ENCODE measurements at places on chromosomes 11 and 22.
A peak's percentile ranks its signal among the peaks of the same experiment; 100 is the strongest.

DNA sequence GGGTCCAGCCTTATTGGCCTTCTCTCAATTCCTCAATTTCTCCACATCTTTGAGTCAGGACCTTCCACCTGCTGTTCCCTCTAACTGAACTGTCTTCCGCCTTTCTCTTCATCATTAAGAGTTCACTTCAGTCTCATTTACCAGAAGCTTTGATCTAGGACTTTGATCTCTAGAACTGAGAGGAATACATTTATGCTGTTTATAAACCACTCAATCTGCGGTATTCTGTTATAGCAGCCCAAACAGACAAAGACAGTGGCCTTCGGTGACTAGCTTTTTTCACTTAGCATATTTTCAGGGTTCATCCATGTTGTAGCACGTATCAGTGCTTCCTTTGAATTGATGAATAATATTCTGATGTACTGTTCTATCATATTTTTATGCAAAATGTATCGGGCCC, 10.5 kb downstream of the CLPB start:
- DNase-seq: no peak

- no peak for DNase-seq
Measured at GRCh38 chr22:30239488-30240405, 6.8 kb downstream of the LIF start.

- no peak for DNase-seq
Measured at GRCh38 chr22:43044290-43044712, 29.4 kb upstream of the PACSIN2 start.

DNA sequence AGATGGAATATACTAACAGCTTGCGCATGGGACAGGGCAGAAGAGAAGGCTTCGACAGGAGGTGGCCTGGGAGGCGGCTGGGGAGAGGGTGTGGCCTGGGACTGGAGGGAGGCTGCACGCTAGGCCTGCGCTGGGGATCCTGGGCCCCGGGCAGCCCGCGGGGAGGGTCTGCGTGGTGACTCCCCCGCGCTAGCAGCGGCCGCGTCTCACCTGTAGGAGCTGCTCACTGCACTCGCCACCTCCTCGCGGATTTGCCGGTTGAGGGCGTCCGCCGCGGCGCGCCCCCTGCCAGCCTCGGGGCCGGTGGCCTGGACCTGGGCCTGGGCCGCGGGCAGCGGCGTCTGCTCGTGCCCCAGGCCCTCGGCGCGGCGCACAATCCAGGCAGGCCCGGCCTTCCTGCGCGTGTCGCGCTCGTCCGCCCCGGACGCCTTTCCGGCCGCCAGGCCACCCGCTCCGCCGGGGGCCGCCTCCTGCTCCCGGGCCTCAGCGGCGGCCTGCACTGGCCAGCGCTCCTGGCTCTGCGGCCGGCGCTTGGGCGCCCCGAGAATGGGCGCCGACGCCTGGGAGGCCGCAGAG, 1.5 kb downstream of the MAP6 start:
- DNase-seq: no peak

DNA sequence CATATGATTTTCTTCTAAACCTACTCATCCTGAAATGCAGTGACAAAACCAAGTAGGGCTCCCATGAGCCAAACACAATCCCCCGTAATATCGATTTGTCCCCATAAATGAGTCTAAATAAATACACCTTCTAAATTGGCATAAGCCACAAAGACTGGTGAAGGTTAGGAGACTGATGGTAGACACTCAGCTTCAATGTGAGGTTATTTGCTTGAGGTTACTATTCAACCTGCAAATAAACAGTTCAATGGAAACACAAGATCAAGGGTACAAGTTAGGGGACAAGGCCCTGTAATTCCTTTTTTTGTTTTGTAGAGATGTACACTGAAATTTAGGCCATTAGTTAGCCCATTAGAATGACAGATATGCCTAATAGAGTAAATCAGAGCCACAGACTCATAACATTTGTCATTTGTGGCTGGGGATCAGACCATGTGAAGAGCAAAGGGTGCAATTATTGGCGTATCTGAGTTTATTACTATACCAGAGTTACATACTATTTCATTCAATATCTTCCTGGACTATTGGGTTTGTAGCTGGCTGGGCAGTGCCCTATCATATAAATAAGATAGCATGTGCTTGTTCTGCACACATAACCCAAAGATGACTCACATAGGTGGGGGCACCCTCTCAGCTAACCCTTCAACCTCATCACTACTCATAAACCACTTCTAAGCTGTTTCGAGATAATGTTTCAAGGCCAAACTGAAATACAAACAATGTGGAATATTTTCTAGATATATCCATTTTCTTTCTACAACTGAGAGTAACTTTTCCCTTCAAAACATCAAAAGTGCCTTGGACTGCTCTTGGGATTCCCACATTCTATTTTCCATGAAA, 695.3 kb downstream of the KCNA4 start:
- DNase-seq: no peak

DNA sequence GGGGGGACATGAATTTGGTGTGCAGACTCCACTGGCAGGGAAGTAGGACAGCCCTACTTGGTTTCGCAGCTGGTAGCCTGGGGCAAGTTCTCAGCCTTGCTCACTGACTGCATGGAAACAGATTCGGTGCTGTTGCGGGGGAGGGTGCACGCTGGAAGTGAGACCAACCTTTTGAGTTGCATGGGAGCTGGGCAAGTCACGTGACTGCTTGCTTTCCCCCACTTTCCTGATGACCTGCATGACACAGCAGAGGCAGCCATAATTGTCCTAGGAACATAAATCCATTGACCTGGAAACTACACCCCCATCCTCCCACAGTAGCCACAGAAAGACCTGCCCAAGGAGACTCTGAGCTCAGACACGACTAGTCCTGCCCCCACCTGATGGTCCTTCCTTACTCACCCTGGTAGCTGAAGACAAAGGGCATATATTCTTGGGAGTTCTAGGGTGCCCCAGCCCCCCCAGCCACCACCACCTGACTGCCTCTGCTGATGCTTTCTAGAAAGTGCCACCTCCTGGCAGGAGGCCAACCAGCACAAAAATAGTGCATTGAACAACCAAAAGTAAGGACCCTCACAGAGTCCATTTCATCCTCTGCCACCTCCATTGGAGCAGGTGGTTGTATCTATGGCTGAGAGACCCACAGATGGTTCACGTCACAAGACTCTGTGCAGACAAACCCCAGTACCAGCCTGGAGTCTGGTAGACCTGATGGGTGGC, 4.1 kb upstream of the HBG2 start:
- DNase-seq: no peak

- DNase-seq: no peak
Measured at GRCh38 chr11:131580476-131580875, 210.1 kb downstream of the NTM start.

- no peak for DNase-seq
Measured at GRCh38 chr22:37333724-37334460, 51.6 kb downstream of the CYTH4 start.

DNA sequence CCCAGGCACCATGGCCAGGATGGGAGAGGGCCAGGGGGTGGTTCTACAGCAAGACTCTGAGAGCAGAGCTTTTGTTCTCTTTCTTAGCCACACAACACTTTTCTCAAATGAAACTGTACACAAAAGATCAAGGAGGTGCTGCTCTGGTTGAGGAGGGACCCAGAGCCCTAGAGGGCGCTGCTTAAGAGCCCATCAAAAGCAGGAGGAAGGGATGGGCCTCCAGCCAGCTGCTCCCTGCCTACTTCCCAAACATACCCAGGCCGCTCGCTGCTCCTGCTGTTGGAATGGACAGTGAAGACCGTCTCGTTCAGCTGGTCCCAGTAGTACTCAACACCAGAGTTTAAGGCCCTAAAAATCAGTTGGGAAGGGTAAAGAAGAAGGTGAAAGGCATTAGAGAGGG, 18.4 kb upstream of the CHRM4 start:
- DNase-seq: no peak

GRCh38 chr11:124605719-124606118, 5.5 kb upstream of the PANX3 start:
- no peak for DNase-seq

DNA sequence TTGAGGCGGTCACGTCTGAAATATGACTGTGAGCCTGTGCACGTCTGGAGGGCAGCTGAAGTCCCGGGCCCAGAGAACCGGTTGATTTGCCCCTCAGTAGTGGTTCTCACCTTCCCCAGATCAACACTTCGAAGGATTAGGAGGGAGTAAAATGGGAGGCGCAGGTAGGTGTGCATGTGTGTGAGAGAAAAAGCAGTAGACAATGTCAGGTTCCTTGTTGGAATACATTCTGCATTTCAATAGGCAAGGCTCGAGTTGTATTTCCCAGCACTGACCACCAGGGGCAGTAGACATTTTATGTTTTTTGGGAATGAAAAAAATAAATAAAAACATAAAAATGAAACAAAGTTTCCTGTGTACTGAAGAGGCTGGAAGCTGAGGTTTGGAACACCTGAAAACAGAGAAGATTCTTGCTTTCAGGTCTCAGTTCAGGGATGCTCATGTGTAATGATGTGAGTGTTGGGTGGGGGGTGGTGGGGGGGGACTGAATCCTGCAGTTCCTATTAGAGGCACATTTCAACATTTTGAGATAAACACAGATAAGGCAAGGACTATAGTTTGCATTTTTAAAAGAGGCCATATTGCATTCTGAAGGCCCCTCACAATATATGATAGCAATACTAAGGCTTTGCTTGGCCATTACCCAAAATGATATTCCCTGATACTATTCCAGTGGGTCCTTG, 333.9 kb downstream of the CADM1 start:
- peak; percentile 53 for DNase-seq

GRCh38 chr11:13308704-13309103, 31.1 kb downstream of the BMAL1 start:
- no peak for DNase-seq

GRCh38 chr11:79019975-79020374, 420.9 kb downstream of the TENM4 start:
- DNase-seq: no peak

GRCh38 chr11:130403967-130404366, 24.4 kb downstream of the ADAMTS8 start:
- DNase-seq: no peak

- DNase-seq: no peak
Measured at GRCh38 chr22:17775781-17776465, 1.7 kb upstream of the BID start.

GRCh38 chr22:43272869-43273318, 70.3 kb downstream of the SCUBE1 start:
- no peak for DNase-seq

GRCh38 chr22:47616396-47617020, 854.1 kb downstream of the TBC1D22A start:
- DNase-seq: no peak

DNA sequence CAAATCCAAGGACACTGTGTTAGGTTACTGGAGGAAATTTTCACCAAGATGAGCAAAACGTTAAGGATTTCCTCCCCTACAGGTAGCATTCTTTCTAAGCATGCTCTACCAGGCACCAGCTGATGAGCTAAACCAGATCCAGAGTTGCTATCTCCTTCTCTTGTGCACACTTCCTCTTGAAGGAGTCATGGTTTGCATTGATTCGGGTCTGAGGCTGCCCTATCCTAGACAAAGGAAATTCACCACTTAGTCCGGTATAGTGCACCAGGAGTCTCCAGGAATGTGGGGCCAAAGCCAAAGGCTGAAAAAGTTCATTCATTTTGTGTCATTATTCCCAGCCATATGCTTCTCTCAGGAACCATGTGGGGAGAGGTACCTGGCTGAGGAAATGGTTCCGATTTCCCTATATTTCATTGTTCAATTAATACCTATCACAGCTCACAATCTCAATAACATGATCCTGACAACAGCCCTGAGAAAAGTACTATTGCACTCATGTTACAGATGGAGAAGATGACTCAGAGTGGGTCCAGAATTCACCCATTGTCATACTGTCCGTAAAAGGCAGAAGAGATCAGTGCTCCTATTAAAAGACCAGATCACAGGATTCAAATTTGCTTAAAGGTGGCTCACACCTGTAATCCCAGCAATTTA, 39.1 kb downstream of the SLC35F2 start:
- DNase-seq: no peak

DNA sequence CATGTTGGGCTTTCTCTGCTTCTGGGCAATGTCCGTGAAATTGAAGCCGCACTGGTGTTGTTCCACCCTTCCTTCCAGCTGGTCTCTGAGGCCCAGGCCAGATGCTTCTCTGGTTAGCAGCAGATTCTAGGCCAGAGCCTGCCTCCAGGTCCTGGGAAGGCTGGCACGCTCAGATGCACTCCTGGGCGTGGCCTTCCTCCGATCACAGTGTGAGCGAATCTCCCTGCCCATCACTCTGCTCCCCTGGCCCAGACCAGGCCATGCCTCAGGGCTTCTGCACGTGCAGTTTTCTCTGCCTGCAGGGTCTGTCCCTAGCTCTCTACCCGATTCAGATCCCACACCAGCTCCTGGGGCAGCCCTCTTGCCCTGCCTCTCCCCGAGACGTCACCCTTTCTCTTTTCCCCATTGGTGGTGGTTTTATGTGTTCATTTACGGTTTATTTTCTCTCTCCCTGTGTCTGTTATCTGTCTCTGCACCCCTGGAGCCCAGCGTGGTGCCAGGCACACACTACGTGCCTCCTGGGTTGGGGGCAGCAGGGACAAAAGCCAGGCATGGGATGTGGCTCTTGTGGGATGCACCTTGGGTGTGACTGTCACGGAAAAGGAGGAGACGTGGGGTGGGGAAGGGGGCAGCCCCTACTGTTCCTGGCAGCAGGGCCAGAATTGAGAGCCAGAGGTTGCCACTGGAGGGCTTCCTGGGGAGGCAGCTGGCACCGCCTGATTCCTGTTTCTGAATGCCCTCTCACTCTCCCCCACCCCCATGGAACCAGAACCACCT, 66.0 kb downstream of the KCNQ1 start:
- no peak for DNase-seq

- no peak for DNase-seq
Measured at GRCh38 chr11:69209038-69209350, 53.3 kb downstream of the SMIM38 start.

DNA sequence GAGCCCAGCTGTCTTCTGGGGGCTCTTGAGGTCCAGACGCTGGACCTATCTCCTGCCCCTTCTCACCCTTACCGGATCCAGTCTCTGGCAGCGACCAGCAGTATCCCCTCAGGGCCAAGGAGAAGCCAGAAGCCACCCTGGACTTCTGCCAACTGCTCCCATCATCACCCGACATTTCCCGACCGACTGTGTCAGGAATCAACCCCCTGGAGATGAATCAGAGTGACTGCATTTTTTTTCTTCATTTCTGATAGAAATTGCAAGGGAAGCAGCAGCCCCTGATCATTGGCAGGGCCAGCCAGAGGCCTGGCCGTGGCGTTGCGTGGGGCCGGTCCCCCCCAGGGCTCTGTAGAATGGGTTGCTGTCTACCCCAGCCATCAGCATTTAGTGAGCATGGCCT, 5.2 kb upstream of the LIF start:
- DNase-seq: no peak

DNA sequence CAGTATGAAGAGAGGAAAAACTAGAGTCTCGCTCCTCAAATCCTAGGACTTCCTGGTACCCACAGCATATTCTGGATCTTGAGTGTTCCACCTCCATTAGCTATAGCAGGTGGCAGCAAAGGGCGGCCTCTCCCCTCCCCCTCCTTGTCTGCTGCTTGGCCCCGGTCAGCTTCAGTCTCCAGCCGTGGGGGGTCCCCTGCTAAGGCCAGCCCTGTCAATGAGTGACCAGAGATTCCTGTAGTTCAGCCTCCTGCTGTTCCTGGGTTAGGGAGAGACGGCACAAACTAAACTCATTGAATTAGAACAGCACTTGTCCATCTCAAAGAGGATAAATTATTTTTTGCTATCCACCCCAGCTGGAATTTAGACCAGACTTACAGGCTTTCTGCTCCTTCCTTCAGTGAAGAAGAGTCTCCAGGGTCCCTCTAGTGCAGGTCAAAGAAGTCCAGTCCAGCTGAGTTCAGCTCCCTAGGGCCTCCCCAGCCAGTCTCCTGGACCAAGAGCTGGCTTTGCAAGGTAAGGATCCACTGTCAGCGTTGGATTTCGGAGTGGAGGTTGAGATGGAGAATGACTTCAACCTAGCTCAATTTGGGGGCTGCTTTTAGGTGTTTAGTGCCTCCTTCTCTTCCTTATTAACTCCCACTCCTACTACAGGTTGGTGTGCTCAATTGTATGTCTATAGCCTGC, 1.1 kb upstream of the PHLDB1 start:
- no peak for DNase-seq

Data from NCI-H446 (cell line).